ENCODE measurements at places on chromosomes 3 and 15.

DNA sequence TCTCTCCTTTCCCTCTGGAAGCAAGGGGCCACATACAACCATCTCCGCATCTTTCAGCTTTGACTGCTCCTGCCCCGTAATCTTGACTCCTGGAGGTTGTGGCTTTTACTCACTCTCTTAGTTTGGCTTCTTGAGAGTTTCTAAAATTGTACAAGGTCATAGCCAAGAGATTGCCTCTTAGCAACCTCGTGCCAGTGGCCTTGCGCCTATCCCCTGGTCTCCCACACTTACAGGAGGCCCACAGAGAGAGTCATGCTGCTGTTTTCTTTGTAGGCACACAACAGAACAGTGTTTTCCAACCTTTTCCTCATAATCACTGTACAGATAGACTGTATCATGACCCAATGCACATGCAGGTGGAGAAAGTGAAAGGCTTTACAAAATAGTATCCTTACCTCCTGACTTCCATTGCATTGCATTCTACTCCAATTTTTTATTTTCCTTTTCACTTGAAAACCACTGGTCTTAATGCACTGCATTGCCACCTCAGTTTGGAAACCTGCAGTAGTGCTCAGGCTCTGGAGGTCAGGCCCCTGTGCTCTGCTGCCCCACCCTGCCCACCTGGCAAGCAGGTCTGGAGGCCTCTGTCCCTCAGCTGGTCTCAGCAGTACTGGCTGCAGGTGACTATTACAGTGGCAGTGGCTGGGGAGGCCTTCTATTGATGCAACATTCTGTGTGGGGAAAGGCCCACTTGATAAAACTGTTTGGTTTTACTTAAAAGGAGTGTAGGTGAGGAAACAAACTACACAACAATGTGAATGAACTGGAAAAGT, 156.2 kb downstream of the DNAJB8 start:
- no peak for DNase-seq

GRCh38 chr3:135809021-135809634, 156.4 kb upstream of the PPP2R3A start:
- DNase-seq = no peak

DNA sequence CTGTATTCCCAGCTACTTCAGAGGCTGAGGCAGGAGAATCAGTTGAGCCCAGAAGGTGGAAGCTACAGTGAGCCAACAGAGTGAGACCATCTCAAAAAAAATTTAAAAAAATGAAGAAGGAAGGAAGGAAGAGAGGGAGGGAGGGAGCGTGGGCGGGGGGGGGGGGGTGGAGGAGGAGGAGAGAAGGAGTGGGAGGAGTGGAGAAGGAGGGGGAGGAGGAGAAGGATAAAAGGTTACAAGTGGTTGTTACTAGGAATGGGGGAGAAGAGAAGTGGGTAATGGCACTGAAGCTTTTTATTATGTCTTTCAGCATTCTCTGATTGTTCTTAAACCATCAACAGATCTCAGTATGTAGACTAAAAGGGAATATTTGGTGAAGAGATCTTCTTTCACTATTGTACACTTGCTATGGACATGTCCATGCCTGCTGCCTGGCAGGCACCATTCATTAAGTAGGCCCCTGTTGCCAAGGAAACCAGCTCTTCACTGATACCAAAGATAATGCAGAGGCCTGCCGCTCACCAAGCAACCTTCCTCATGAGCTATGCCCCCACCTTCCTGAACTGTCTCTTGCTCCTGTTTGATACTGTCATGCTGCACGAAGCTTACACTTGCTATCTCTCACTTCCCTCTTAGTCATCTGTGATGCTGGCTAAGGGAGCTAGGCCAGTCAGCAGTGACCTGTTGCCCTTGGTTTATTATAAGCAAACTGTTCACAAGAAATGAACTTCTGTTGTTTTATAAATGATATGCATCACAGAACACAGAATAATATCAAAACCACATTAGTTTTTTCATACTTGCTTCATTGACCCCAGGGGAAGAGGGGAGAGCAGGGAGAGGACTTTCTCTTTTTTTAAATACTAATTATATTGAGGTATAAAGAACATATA, 23.1 kb downstream of the EPM2AIP1 start:
- no peak for DNase-seq

DNA sequence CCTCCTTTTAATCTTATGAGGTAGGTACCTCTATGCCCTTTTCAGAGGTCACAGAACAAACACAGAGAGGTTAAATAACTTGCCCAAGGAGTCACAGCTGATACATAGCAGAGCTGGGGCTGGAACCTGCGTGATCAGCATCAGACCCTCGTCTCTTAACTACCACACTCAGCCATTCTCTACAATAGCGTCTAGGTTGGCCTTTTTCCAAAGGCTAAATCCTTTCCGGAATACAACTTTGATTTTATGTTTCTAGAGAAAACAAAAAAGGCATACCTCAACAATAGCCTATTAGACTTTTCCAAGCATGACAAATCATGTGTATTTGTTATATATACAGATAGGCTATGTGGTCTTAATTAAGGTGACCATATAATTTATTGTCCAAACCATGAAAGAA, 187.2 kb downstream of the RORA start:
- DNase-seq = no peak

DNA sequence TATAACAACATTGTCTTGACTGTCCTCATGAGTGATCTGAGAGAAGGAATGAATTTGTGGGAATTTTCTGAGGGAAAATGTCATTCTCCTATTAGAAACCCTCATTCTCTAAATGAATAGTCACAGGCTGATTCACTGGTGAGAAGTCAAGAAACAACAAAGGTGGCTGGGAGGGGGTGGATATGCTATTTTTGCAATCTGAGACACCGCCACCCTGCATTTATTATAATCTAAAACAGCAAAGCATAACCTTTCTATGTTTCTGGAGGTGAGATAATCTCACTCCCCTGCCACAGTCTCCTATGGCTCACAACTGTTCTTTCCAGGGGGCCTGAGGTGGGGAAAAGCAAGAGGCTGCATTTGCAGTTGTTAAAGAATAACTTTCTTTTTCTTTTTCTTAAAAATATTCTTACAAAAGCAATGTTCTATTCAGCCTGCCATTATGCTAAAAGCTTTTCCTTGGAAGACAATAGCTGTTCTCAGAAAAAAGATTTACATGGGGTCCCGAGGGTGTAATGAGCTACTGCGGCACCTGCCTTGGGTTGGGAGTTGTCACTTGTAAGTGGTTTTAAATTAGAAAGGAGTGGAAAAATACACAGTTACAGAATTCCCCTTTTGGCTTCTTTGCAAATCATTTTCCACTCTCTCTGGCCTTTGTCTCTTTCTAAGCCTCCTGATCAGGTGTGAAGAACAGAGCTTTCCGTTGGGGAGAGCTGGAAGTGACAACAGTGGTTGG, 220.9 kb downstream of the AGBL1 start:
- no peak for DNase-seq

GRCh38 chr15:39285071-39285470, 295.8 kb upstream of the THBS1 start:
- DNase-seq = peak; percentile 79

- no peak for DNase-seq
These were observed 5.9 kb downstream of the EHD4 start for GRCh38 chr15:41966414-41966812.

GRCh38 chr3:80158332-80158731, 390.5 kb upstream of the ROBO1 start:
- no peak for DNase-seq

DNA sequence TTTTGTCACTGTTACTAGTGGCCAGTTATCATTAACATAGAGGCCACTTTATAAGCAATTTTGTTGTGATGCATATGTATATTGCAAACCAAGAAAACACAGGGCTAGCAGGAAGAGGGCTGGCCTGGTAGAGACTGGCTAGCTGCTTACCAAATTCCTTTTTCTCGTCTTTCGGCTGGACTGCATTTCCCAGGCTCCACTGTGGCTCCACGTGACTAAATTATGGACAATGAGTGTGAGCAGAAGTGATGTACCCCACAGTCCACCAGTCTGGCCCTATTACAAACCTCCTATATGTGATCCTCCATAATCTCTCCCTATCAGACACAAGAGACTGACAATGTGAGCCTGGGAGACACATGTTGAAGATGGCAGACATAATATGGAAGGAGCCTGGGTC, 257.0 kb downstream of the MFSD1 start:
- DNase-seq = no peak

DNA sequence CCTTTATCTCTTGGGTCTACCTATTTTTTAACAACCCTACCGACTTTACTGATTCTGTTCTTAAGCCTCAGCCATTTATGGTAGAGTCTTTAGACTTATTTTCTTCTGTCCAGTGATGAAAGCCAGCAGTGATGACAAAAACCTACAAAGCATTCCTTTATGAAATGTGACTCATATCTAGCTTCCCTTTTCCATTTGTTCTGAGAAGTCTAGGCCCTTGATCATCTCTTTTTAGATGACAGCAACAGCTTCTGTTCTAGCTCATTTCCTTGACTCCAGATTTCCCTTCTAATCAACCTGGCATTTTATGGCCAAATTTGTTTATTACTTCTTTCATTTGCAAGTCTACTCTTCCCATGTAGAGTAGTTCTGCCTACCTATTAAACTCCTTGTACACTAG, 36.1 kb downstream of the CFAP44 start:
- peak; percentile 56 for DNase-seq

DNA sequence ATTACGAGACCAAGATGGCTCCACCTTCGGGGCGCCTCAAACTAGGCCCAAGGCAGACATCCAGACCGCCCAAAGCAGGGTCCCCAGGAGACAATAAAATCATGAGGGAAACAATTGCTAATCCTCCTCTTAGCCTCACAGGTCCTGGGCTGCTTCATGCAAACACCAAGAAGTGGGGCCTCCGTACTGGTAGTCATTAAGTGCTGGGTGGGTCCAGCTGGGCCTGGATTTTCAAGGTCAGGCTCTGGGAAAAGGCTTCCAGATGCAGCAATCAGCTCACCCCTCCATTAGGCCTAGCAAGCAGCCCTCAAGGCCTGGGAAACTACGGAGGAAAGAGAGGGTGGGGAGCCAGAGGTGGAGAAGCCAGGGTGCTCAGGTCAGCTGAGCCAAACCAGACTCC, 634 bp downstream of the FBXL22 start:
- DNase-seq = no peak

- DNase-seq = no peak
These were observed 99.0 kb upstream of the KCNMB2 start for GRCh38 chr3:178437236-178437635.

- no peak for DNase-seq
These were observed 4.4 kb downstream of the PAK6 start for GRCh38 chr15:40243126-40243810.

- DNase-seq = no peak
These were observed 174.8 kb upstream of the BCL6 start for GRCh38 chr3:187920030-187920429.

Measured in fibroblast of upper back skin (primary cell).